ENCODE measurements at places on chromosomes 2 and 18.
A peak's percentile ranks its signal among the peaks of the same experiment; 100 is the strongest.

DNA sequence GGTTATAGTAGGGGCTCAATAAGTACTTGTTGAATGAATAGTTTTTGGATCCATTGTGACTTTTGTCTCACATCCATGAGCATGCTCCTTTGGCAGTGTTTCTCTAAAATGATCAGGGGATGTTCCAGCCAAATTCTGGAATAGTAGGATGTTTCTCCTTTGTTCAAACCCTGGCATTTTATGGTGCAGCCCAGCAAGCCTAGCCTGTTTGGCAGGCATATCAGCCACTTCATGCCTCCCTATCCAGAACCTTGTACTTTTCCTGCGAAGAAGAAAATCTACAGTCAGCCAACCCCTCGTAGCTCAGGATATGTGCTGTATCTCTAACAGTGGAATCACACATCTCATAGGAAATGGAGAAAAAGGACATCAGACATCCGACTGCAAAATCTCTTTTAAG is 27.1 kb upstream of the RPRD1A start:
- DNase-seq = no peak

GRCh38 chr2:201678401-201678800 is 20.0 kb downstream of the MPP4 start:
- DNase-seq = no peak

GRCh38 chr18:75244351-75245313 is 34.0 kb downstream of the TSHZ1 start:
- DNase-seq = peak; percentile 33

- DNase-seq = no peak
Measured at GRCh38 chr2:85790499-85791188, 36.9 kb downstream of the ATOH8 start.

GRCh38 chr2:237715459-237715947 is 83.1 kb upstream of the RBM44 start:
- DNase-seq = no peak

- no peak for DNase-seq
Measured at GRCh38 chr2:169664600-169664977, 29.6 kb downstream of the CFAP210 start.

DNA sequence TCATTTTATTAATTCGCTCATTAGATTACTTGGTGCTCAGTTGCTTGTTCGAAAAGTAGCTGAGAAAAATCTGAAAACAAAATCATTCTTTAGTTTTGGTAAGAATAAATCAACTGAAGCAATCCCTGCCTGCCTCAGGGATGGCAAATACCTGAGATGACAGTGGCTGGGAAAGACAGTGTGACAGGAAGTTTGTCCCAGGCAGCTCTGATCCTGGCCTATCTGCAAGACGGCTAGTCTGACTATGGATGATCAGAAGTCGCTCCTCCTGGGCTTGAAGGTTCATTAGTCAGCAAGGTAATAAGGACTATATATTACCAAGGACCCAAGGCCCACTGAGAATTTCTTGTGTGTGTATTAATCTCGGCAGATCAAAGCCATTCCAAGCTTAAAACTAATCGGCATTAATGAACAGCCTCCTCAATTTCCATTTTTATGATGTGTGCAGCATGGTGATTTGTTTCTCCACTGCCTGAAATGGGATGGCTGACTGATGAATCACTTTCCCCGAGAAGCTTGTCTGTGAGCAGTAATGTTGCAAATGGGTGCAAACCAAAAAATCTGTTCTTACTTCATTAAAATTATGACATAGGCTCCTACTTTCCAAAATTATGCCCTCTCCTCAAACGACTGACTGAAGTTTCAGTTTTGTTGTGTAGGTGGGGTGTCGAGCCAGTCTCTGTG is 199.9 kb downstream of the ACTR3 start:
- DNase-seq = no peak

GRCh38 chr2:18404708-18405107 is 155.7 kb downstream of the RDH14 start:
- DNase-seq = no peak

DNA sequence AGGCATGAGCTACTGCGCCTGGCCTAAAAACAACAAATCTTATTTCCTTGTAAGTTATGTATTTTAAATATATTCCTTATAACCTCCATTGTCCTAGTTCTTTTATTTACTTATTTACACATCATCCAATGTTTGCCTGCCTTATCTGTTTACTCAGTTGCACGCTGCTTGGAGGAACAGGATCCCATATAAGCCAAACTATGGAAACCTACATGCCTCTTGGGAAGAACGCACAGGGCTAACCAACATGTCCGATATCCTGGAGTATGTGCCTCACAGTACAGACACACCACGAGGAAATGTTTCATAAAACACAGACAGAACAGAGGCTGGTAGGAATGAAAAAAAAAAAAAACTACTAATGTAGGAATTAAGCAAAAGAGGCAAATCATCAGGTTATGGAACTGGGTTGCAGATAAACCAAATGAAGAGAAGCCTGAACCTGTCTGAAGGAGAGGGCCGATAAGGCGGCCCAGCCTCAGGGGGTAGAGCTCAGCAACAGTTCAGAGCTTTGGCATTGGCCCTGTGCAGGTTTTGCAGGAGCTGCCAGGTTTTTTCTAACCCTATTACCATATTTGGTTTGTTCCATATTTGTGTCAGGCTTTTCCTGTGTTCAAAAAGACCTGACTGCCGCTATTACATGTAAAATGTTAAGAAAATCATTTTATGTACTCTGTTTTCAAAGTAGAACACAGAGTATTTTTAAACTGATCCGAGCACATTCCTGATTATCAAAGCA is 19.9 kb upstream of the SP3 start:
- DNase-seq = no peak

DNA sequence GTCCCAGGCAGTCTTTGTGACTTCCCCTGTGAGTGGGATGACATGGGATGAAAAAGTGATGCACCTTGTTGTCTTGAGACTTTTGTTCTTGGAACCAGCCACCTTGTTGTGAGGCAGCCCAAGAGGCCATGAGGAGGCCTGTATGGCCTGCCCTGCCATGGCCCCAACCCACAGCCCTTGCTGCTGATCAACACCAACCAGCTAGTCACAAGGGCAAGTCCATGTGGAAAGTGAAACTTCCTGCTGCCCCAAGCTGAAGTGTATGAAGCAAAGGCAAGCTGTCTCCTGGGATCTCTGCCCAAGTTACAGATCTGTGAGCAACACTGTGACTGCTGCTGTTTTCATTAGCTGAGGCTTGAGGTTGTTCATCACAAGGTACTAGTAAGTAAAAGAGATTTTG is 21.6 kb downstream of the TMEM18 start:
- no peak for DNase-seq

GRCh38 chr18:42429196-42429595 is 474.2 kb downstream of the PIK3C3 start:
- DNase-seq = no peak

DNA sequence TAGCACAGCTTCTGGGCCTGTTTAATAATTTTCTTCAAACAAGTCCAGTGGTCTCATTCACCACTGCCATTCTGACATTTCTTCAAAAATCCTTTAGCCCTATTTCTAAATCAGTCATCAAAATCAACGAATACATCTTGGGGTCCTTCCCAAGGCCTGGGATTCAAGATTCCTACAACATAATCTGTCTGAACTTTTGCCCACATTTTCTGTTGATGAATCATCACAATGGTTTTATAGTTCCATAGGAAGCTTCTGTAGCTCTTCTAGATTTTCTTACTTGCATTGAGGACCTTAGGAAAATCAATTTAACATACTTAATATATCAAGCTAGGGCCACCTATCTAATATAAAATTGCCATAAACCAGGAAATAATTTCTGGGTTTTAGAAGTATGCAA is 811.8 kb upstream of the ACVR2A start:
- no peak for DNase-seq

DNA sequence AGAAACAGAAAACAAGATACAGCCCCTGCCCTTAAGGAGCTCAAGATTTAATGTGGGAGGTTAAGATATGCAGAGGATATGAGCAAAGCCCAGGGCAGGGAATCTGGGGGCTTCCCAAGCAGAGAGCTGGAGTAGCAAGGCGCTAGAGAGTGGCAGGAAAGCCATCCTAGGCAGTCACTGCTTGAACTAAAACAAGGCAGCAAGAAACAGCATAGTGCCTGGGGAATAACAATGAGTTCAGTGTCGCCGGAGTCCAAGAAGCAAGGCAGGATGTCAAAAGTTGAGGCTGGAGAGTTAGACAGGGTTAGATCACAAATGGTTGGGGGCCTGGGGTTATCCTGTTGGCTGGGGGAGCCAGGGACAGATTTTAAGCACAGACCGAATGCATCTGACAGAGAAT is 24.6 kb downstream of the CDH2 start:
- no peak for DNase-seq

DNA sequence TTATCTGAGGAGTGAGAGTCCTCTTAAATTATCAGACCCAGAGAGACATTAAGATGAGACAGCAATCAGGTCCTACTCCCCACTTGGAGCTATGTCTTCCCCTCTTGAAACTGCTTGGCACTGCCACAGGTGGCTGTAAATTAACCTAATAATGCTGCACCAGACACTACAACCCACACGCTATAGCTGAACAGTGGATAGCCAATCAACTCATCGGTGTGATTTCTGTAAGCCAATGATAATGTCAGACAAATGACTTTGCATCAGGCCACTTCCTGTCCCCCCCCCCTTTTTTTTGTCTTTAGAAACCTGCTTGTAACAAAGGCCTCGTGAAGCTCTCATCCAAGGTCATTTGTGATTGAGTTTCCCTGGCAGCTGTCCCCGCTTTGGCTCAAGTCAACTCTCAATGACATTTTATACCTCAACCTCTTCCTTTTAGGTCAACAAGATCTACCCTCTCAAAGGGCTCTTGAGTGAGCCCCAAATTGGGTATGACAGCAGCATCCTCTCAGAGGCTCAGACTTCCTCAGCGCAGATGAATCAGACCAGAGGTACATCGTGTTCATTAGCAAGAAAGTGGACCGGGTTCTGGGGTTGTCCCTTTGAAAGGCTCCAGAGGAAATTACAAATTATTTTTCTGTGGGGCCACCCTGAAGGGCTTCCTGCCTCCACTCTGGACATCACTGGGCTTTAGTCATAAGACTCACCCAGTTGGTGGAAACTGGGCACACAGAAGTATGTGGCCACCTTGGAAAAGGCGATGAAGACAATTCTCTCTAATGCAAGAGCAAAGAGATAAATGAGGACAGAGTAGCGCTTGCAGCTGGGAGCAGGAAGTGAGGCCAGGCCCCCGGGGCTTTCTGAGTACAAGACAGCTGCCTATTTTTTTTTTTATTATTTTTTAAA is 73.6 kb downstream of the COPS8 start:
- DNase-seq = no peak

DNA sequence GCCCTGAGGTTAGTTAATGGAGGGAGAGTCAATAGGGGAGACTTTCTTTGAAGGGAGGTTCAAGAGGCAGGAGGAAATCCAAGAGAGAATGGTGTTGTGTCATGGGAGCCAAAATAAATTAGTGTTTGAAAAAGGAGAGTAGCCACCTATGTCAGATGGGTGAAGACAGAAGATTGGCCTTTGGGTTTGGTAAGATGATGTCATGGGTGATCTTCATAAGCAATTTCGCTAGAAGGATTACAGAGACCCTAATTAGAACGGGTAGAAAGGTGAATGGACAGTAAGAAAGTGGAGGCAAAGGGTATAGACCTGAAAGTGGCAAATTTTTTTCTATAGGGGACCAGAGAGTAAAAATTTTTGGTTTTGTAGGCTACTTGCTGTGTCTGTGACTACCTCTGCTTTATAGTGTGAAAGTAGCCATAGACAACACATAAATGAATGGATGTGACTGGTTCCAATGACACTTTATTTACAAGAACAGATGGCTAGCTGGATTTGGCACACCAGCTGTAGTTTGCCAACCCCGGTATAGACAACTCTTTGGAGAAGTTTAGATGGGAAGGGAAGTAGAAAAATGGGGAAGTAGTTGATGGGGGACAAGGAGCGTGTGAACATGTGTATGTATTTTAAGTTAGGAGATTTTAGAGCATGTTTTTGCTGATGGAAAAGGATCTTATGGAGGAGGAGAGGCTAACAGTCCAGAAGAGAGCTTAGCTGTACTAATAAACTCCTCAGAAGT is 9.3 kb downstream of the STAMBP start:
- DNase-seq = no peak

DNA sequence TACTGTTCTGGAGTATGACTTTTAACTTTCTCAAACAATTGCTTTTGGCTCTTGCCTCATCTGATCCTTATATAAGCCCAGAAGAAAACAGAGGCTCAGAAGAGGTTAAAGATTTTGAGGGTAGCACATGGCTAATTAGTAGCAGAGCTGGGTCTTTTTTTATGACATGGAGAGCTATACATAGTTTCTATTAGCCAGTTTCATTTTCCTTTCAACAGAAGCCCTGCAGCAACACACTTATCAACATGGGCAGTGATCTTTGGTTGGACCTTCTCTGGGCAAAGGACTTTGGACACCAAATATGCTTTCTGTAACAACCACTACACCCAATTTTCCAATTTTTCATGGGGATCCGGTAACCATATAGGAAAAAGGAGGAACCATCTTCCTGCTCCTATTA is 64.9 kb downstream of the NCKAP5 start:
- DNase-seq = no peak

DNA sequence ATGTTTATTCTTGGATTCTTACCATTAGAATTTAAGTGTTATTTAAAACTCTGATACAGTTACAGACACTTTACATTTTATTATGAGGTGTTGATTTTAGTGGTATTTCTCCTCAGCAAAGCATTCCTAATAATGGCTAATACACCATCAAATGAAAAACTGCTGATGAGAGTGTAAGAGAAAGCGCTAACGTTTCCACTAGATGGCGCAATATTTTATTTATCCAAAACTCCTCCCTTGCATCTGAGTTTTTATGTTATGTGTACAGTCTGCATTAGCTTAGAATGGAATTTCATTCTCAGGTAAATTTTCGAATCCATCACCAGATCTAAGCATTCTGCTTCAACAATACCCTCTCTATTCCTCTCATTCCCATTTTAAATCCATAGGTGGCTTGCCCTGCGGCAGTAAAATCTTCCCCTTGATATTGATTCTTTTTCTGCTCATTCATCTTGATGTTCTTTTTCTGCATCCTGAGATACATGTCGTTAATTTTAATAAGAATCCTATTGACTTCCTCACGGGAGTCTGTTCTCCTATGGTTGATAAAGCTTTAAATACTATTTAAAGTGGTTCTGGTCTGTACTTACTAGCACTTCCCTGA is 53.9 kb downstream of the PRKRA start:
- DNase-seq = no peak

DNA sequence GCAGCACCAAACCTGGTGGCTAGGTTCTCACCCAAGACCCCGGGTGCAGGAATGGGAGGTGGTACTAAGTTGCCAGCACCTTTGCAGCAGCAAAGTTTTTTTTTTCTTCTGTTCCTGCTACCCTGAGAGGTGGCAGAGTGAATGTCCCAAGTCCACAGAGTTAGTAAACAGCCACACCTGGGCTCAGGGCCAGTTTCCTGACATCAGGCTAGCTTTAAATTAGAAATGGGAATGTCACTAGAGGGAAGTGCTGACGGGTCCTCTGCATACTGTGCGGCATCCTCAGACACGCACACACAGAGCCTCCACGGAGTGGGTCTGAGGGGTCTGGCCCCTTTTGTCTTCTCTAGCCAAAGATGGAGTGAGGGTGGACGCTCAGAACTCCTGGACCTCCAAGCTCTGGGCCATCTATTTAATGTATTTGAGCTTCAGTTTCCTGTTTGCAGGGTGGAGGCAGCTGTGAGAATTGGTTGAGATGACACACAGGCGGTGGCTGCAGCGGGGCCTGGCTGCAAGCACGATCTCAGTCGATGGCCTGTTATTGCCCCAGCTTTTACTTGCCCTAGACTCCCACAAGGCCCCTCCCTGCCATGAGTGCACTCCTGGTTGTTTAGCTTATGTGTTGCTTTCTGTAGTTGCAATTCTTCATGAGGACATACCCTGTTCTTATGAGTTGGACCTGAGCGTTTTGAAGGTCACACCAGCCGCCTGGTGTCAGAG is 751.4 kb upstream of the HS6ST1 start:
- DNase-seq = no peak

Measured in activated CD4-positive, alpha-beta T cell treated with anti-CD3 and anti-CD28 coated beads for 4 hours (primary cell).